ENCODE measurements at places on chromosomes 2 and 18.
A peak's percentile ranks its signal among the peaks of the same experiment; 100 is the strongest.

- no peak for DNase-seq
These were observed 279.6 kb downstream of the ZNF804A start for GRCh38 chr2:184877909-184878308.

GRCh38 chr2:149901231-149901859 lies 313.8 kb upstream of the MMADHC start:
- peak; percentile 34 for DNase-seq

GRCh38 chr2:142849820-142850219 lies 27.6 kb upstream of the KYNU start:
- no peak for DNase-seq

- DNase-seq, result peak; percentile 21
These were observed 303.6 kb downstream of the SOX11 start for GRCh38 chr2:5995832-5996231.

DNA sequence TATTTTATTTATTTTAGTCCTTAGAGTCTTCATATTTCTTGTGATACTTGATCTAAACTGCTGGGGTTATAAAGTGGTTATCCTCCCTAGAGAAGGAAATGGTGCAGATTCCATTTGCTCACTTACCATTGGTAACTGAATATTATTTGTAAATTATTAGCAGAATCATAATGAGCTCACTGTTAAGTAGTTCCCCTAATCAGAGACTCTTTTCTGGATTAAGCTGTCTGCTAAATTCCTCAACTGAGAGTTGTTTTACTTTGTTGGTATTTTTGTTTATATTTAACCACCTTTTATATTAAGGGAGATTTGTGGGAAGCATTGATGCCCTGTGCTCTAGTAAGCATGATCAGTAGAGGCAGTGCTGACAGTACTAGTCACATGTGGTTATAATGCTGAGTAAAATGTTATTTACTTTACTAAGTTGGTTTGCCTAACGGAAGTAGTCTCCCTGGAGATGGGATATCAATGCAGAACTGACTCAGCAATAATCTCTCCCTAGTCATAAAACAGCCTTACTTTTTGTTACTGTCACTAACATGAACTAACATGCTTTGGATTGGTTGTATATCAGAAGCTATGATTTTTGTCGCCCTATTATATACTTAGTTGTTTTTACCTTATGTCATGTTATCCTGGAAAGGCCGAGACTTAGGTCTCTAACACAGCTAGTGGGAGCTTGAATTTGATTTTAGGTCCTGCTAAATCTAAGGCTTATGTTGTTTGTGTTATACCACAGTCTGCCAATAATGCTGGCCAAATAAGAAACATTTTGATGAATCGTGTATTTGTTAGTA lies 166.7 kb downstream of the MCFD2 start:
- DNase-seq, result peak; percentile 77

GRCh38 chr2:29079887-29080286 lies 5.6 kb upstream of the PCARE start:
- no peak for DNase-seq

DNA sequence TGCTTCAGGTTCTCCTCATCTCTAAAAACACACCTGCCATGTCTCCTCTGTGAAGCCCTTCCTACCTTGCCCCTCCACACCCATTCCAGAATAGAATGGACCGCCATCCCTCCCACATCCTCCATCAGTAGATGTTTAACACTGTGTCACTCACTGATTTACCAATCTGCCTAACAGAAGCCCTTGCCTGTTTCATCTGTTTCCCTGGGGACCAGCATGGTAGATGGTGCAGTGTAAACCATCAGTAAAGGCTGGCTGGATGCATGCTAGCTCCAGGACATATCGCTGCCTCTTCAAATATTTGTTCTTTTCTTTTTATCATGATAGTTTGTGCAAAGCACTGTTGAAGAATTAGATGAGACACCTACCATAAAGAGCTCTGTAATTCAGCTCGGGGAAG lies 271.4 kb downstream of the PIEZO2 start:
- no peak for DNase-seq

DNA sequence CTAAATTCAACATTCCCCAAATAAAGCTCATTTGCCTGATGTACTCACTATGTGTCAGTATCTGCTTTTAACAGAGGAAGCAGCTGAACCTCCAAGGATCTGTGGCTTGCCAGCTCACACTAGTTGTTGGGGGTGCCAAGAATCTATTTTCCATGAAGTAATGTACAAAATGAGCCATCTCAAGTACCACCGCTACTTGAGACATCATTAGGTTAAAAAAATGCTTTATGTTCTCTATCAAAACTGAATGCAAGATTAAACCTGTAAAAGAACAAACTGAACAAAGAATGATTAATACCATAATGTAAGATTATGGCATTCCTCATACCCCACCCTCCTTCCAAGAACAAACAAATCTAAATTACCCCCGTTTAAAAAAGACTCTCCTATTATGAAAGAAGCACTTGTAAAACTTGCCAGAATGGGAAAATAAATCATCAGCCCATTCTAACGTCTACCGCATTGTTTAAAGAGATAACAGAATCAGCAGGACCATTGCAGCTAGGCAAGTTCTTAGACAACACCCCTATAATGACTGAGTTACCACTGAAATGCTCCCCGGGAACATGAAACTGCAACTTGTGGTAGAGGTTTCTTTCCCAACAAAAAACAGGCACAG lies 471.6 kb downstream of the DLGAP1 start:
- peak; percentile 92 for DNase-seq

- no peak for DNase-seq
These were observed 512.3 kb downstream of the XIRP2 start for GRCh38 chr2:167400546-167400945.

GRCh38 chr18:36527051-36527450 lies 229.5 kb downstream of the FHOD3 start:
- DNase-seq, result no peak

GRCh38 chr2:123648016-123648415 lies 377.1 kb upstream of the CNTNAP5 start:
- no peak for DNase-seq

DNA sequence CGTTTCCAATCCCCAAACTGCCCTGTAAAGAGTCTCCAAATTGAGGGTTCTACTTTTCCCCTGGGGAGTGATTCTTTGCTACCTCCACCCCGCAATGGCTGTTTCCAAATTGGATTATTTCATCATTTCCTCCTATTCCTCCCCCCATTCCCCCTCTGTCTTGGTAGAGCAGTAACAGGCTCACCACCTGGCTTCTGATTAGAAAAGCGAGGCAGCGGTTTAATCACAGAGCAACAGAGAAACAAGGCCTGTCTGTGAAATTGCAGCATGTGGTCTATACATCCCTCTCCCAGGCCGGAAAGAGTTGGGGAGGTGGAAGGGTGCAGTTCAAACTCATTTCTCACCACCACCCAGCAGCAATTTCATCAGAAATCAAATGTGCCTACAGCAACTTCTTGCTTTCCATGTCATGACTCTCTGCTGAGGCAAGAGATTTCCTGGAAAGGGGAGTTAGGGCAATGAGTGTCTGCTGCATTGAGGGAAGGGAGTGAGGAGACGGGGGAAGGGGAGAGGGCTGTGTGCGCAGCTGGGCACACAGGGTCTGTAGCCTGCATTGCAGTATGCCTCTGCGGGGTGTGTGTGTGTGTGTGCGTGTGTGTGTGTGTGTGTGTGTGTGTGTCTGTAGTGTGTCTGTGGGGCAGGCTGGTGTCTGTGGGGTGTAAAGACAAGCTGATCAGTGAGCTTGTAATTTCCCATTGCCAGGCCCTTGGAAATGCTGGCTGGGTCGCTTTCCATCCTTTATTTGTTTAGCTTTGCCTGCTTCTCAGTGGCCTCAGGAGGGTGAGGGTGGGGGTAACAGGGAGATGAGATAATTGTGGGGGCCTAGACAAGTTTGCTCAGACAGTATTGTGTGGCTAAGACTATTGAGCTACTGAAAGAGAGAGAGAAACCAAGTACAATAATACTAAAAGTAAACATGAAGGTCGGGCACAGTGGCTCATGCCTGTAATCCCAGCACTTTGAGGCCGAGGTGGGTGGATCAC lies 13.5 kb upstream of the IGFBP2 start:
- peak; percentile 86 for DNase-seq

- peak; percentile 60 for DNase-seq
These were observed 197.1 kb downstream of the CCDC85A start for GRCh38 chr2:56380861-56381260.

DNA sequence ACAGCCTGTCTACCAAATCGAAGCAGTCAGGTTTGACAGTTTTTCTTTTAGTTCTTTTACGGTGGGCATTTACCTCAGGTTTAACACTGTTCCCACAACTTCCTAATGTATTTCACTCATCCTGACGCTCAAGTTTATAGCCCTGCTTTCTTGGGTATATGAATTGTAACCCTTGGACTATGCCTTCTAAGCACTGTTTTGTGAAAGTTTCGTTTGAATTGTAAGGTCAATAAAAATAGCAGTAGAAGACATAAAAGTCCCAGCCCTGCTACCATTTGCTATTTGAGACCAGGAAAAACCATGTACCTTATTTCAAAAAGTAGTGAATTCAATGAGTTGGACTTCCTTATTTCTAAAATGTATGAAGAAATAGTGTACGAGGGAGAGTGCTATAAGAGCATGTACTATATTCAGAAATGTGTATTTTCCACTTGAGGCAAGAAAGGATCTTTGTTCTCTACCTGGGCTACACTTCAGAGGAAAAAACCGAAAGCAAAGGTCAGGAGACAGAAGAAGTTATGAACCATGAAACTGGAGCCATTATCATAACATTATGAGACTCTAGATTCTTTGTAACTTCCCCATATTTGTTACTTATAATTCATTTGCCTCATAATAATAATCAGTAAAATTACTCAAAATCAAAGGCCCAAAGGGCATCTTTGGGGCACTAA lies 1.9 kb upstream of the ZC3H15 start:
- no peak for DNase-seq

DNA sequence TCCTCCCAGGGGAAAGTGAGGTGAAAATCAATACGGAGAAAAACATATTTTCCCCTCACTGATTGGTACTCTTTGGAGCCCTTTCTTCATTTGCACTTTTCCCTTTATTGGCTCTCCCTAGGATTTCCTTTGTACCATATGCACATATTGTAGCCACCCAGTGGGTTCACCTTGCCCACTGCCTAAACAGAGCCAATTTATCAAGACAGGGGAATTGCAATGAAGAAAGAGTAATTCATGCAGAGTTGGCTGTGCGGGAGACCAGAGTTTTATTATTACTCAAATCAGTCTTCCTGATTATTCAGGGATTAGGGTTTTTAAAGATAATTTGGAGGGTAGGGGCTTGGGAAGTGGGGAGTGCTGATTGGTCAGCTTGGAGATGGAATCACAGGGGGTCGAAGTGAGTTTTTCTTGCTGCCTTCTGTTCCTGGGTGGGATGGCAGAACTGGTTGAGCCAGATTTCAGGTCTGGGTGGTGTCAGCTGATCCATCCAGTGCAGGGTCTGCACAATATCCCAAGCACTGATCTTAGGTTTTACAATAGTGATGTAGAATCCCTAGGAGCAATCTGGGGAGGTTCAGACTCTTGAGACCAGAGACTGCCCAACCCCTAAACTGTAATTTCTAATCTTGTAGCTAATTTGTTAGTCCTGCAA lies 15.1 kb upstream of the KCNE4 start:
- DNase-seq, result no peak

- no peak for DNase-seq
These were observed 84.7 kb downstream of the TCF4 start for GRCh38 chr18:55503167-55503820.

- DNase-seq, result no peak
These were observed 2.4 kb downstream of the MRPL44 start for GRCh38 chr2:223959688-223960087.

- peak; percentile 55 for DNase-seq
These were observed 22.0 kb downstream of the KCTD1 start for GRCh38 chr18:26526128-26526965.

- peak; percentile 49 for DNase-seq
These were observed 11.8 kb upstream of the ZFP36L2 start for GRCh38 chr2:43238176-43238575.

- no peak for DNase-seq
These were observed 45.7 kb upstream of the ALPP start for GRCh38 chr2:232332940-232333259.

- no peak for DNase-seq
These were observed 22.4 kb downstream of the ITSN2 start for GRCh38 chr2:24337890-24338289.

DNA sequence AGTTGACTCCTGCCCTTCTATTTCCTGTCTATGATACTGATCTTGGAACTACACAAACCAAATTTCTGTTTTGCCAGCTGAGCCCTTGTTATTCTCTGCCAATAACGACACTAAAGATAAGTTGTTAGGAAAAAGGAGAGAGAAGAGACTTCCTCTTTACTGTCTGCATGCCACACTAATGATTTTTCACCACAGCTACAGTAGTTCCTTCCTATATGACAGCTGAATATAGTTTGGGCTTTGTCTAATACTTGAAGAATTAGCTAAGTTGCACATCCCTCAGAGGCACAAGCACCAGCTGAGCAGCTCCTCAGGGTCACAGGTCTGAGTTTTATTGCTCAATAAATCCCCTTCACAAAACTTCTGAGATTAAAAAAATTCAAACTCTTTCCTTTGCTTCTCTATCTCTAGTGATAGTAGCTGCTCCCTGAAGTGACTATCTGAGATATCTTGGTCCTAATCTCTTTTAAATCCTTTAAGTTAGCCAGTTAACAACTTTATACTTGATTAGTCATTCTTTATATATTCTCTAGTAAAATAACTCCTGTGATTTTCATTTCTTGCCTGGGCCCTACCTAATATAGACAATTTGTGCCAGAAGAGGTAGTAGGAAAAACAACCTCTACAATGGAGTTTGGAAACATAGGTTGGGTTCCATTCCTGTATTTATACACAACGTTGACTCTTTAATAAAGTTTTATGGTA lies 253.0 kb upstream of the CNTNAP5 start:
- no peak for DNase-seq

GRCh38 chr2:121764681-121765228 lies 9.3 kb downstream of the TSN start:
- DNase-seq, result no peak

DNA sequence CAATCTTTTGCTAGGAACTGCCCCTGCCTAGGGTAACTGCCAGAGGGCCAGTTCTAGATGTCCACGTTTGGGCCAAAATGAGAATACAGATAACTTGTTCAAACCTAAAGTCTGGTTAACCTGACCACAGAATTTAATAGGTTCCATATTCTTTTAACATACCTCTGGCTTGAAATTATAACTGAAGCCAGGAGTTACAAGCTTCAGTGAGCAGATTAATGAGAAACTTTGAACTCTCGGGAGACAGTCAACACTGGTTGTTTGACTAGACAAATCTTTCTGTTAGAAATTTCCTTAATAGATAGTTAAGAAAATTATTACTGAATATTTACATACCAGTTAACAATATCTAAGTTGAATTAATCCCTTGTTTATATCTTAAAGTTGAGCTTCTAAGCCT lies 110.0 kb upstream of the KLF7 start:
- DNase-seq, result no peak

GRCh38 chr2:112958428-112959108 lies 19.2 kb upstream of the IL36G start:
- DNase-seq, result peak; percentile 69

GRCh38 chr2:46966576-46966975 lies 51.0 kb upstream of the MCFD2 start:
- no peak for DNase-seq

GRCh38 chr2:169173876-169174275 lies 104.5 kb downstream of the DHRS9 start:
- DNase-seq, result no peak

Measured in fibroblast of upper back skin (primary cell).